ENCODE measurements at places on chromosomes 5 and 9.
A peak's percentile ranks its signal among the peaks of the same experiment; 100 is the strongest.

- no peaks in the 10 kb centered on the region for H3K4me1 ChIP-seq
- no peaks in the 10 kb centered on the region for H3K36me3 ChIP-seq
- H3K27ac ChIP-seq = no peak overlapping the region
- no peak overlapping the region for H3K4me3 ChIP-seq
These were observed 180.0 kb downstream of the PAX5 start for GRCh38 chr9:36854034-36854433.

- H3K27ac ChIP-seq = no peak overlapping the region
- no peak overlapping the region for H3K4me3 ChIP-seq
- no peaks in the 10 kb centered on the region for H3K36me3 ChIP-seq
- no peaks in the 10 kb centered on the region for H3K27me3 ChIP-seq
- H3K4me1 ChIP-seq = peaks cover 1% of the 10 kb centered on the region
These were observed 373.6 kb downstream of the ADGRV1 start for GRCh38 chr5:90932052-90932699.

DNA sequence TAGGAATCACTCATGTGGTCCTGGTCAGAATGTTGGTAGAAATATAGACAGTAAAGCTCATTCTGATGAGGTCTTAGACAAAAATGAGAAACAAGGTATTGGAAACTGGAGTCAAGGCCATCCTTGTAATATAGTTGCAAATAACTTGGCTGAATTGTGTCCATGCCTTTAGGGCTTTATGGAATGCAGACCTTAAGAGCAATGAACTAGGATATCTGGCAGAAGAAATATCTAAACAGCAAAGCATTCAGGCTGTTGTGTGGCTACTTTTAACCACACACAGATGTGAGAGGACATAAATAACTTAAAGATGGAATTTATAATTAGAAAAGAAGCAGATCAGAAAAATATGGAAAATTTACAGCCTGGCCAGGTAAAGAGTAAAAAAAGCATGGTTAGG lies 128.2 kb downstream of the YTHDC2 start:
- H3K27ac ChIP-seq = no peak overlapping the region
- H3K4me1 ChIP-seq = no peaks in the 10 kb centered on the region
- H3K36me3 ChIP-seq = no peaks in the 10 kb centered on the region
- H3K27me3 ChIP-seq = no peaks in the 10 kb centered on the region
- no peak for DNase-seq
- H3K4me3 ChIP-seq = no peak overlapping the region

GRCh38 chr5:84265130-84265529 lies 119.5 kb downstream of the EDIL3 start:
- peaks cover 2% of the 10 kb centered on the region for H3K4me1 ChIP-seq
- no peak overlapping the region for H3K27ac ChIP-seq
- no peaks in the 10 kb centered on the region for H3K36me3 ChIP-seq
- no peak overlapping the region for H3K4me3 ChIP-seq
- H3K27me3 ChIP-seq = no peaks in the 10 kb centered on the region
- DNase-seq = no peak

GRCh38 chr9:4349816-4350418 lies 50.0 kb upstream of the GLIS3 start:
- no peaks in the 10 kb centered on the region for H3K4me1 ChIP-seq
- peaks cover 2% of the 10 kb centered on the region for H3K27me3 ChIP-seq
- no peak overlapping the region for H3K27ac ChIP-seq
- no peaks in the 10 kb centered on the region for H3K36me3 ChIP-seq

DNA sequence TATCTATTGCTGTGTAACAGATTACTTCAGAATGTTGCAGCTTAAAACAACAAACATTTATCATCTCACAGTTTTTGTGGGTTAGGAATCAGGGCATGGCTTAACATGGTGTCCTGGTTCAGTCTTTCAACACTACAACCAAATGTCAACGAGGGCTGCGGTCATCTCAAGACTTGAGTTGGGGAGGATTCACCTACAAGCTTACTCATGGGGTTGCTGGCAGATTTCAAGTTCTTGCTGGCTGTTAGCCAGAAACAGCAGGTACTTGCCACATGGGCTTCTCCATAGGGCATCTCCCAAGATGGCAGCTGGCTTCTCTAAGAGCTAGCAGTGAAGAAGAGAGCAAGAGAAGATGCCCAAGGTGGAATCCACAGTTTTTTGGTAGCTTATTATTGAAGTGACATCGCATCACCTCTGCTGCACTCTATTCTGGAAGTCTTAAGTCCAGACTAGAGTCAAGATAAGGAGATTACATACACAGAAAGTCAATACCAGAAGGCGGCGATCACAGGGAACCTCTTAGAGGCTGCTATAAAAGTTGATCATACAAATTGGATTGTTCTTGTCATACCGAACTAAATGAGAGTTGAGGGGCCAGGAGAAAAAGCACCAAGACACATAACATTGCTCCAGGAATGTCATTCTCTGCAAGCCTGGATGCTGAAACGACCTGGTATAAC lies 42.2 kb downstream of the C9orf153 start:
- no peaks in the 10 kb centered on the region for H3K4me1 ChIP-seq
- DNase-seq = no peak
- no peak overlapping the region for H3K27ac ChIP-seq
- no peaks in the 10 kb centered on the region for H3K36me3 ChIP-seq

DNA sequence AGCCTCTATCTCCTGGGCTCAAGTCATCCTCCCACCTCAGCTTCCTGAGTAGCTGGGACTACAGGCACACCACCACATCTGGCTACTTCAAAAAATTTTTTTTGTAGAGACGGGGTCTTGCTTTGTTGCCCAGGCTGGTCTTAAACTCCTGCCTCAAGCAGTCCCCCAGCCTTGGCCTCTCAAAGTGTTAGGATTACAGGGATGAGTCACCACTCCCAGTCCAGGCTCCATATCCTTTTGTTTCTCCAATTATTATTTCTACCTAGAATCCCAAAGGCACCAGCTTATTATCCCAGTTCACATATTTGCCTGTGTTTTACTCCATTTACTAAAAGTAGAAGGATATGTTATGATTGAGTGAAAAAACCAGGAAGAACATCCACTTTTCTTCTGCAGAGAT lies 84.9 kb downstream of the TEK start:
- peak; percentile 33 for DNase-seq
- peak overlapping the region; percentile 28 for H3K27ac ChIP-seq
- no peaks in the 10 kb centered on the region for H3K27me3 ChIP-seq
- peaks cover 17% of the 10 kb centered on the region for H3K4me1 ChIP-seq
- H3K36me3 ChIP-seq = peaks cover 12% of the 10 kb centered on the region
- no peak overlapping the region for H3K4me3 ChIP-seq

- no peak overlapping the region for H3K27ac ChIP-seq
- H3K4me1 ChIP-seq = no peaks in the 10 kb centered on the region
- no peak overlapping the region for H3K4me3 ChIP-seq
- H3K36me3 ChIP-seq = no peaks in the 10 kb centered on the region
These were observed 27.0 kb downstream of the SPINK5 start for GRCh38 chr5:148090773-148091250.

DNA sequence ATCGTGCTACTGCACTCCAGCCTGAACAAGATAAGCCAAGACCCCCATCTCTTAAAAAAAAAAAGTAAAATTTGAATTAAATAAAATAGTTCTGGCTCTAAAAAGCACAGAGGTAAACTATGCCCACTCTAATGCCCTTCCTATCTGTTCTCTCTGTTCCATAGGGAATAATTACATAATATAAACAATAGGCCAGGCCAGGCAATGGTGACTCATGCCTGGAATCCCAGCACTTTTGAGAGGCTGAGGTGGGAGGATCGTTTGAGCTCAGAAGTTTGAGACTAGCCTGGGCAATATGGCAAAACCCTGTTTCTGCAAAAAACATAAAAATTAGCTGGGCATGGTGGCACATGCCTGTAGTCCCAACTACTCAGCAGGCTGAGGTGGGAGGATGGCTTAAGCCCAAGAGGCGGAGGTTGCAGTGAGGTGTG lies 47.4 kb downstream of the MYO10 start:
- no peaks in the 10 kb centered on the region for H3K27me3 ChIP-seq
- peak overlapping the region; percentile 73 for H3K27ac ChIP-seq
- H3K36me3 ChIP-seq = no peaks in the 10 kb centered on the region

- H3K4me3 ChIP-seq = peak overlapping the region; percentile 24
- H3K27ac ChIP-seq = peak overlapping the region; percentile 97
- peaks cover 55% of the 10 kb centered on the region for H3K4me1 ChIP-seq
- H3K27me3 ChIP-seq = no peaks in the 10 kb centered on the region
These were observed 82.1 kb downstream of the C9orf152 start for GRCh38 chr9:110125763-110126351.

DNA sequence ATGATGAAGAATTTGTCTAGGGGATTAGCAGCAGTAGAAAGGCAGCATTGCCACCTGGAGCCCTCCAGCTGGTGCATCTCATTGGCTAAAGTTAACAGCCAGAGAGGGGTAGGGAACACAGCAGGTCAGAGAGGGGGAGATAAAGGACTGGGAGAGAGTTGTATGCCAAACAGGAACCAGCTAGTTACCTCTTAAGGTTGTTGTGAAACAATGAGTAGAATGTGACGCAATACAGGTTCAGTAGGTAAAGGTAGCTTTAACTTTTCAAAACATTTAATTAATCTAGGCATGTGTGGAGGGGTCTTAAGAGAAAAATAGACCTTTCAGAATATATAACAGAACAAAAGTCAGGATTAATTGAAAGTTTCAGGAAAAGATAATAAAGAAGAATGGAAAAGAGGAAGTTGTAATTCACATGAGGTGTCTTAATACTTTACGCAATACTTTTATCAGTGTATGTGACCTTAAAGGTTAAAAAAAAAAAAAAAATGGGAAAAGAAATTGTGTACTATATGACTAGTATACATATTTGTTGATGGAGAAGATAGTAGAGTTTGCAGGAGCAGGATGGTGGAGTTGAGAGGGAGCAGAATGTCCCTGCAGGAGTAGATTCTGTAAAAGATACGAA lies 14.3 kb downstream of the FBXO38 start:
- peaks cover 9% of the 10 kb centered on the region for H3K4me1 ChIP-seq
- no peak overlapping the region for H3K4me3 ChIP-seq
- H3K27me3 ChIP-seq = no peaks in the 10 kb centered on the region
- no peak for DNase-seq

- no peaks in the 10 kb centered on the region for H3K36me3 ChIP-seq
- DNase-seq = peak; percentile 11
- H3K4me3 ChIP-seq = peak overlapping the region; percentile 66
These were observed 1.1 kb downstream of the MTMR12 start for GRCh38 chr5:32311404-32312196.

GRCh38 chr9:76610011-76610352 lies 151.0 kb downstream of the GCNT1 start:
- H3K27me3 ChIP-seq = peaks cover 4% of the 10 kb centered on the region
- DNase-seq = peak; percentile 54
- H3K4me3 ChIP-seq = no peak overlapping the region
- no peaks in the 10 kb centered on the region for H3K36me3 ChIP-seq

- H3K27ac ChIP-seq = no peak overlapping the region
- H3K36me3 ChIP-seq = peaks cover 41% of the 10 kb centered on the region
- no peak overlapping the region for H3K4me3 ChIP-seq
- DNase-seq = no peak
- peaks cover 32% of the 10 kb centered on the region for H3K4me1 ChIP-seq
- no peaks in the 10 kb centered on the region for H3K27me3 ChIP-seq
These were observed 24.1 kb downstream of the GSN start for GRCh38 chr9:121292051-121292450.

GRCh38 chr5:80302636-80303035 lies 17.2 kb upstream of the SPZ1 start:
- H3K4me1 ChIP-seq = no peaks in the 10 kb centered on the region
- H3K4me3 ChIP-seq = no peak overlapping the region
- DNase-seq = no peak
- H3K36me3 ChIP-seq = no peaks in the 10 kb centered on the region
- no peaks in the 10 kb centered on the region for H3K27me3 ChIP-seq

DNA sequence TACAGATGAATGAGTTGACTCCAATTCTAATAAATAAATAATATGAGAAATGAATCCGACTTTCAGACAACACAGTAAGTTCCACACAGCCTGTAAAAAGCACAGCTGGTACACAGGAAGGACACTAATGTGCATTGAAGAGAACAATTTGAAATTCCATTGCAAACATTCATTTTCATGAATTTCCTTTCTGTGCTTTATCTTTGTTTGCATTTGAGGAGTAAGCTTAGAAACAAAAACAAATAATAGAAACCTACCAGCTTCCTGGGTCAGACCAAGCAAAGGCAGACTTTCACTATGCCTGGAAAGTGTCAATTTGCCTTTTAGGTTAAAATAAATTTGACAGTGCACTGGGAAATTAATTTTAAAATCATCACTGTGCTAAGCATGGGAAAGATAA lies 143.8 kb upstream of the VLDLR start:
- H3K27ac ChIP-seq = no peak overlapping the region
- H3K4me3 ChIP-seq = no peak overlapping the region
- DNase-seq = peak; percentile 43
- no peaks in the 10 kb centered on the region for H3K4me1 ChIP-seq
- H3K36me3 ChIP-seq = no peaks in the 10 kb centered on the region

GRCh38 chr9:113775749-113776148 lies 100.4 kb upstream of the ZNF618 start:
- H3K36me3 ChIP-seq = no peaks in the 10 kb centered on the region
- no peak for DNase-seq
- H3K4me3 ChIP-seq = no peak overlapping the region
- H3K27me3 ChIP-seq = peaks cover 51% of the 10 kb centered on the region
- H3K4me1 ChIP-seq = no peaks in the 10 kb centered on the region

DNA sequence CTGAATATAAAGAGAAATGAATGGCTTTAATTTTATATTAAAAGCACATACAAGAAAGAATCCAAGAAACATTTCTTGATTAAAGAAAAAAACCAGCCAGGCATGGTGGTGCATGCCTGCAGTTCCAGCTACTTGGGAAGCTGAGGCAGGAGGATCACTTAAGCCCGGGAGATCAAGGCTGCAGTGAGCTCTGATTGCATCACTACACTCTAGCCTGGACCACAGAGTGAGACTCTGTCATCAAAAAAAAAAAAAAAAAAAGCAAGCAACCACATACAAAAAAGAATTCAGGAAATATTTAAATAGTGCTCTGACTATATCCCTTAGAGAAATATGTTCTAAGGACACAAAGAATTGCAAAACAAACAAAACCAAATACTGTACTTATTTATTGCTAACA lies 2.5 kb upstream of the PLAC8L1 start:
- no peaks in the 10 kb centered on the region for H3K27me3 ChIP-seq
- no peak overlapping the region for H3K27ac ChIP-seq
- H3K4me3 ChIP-seq = no peak overlapping the region
- H3K36me3 ChIP-seq = peaks cover 8% of the 10 kb centered on the region
- DNase-seq = peak; percentile 31
- no peaks in the 10 kb centered on the region for H3K4me1 ChIP-seq

- DNase-seq = no peak
- no peak overlapping the region for H3K4me3 ChIP-seq
- no peak overlapping the region for H3K27ac ChIP-seq
- no peaks in the 10 kb centered on the region for H3K4me1 ChIP-seq
- no peaks in the 10 kb centered on the region for H3K27me3 ChIP-seq
These were observed 200.4 kb downstream of the FOXD4L6 start for GRCh38 chr9:40927851-40928802.

Data from IMR-90 (cell line).